ENCODE measurements at places on chromosomes 4 and X.
A peak's percentile ranks its signal among the peaks of the same experiment; 100 is the strongest.

DNA sequence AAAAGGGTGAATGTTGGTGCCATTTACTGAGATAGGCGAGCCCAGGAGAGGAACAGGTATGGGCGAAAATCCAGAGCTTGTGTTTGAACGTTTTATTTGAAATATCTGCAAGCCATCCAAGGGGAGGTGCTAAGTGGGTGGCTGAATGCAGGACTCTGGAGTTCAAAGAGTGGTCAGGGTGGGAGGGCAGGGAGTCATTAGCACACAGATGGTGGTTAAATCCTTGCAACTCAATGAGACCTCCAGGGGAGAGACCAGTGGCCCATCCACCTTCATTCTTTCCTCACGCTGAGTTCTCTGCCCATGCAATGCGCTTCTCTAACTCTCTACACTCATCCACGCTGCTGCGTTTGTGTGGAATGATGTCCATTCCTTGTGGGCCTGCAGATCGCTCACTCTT is 101.1 kb downstream of the VCX3B start:
- DNase-seq = no peak

DNA sequence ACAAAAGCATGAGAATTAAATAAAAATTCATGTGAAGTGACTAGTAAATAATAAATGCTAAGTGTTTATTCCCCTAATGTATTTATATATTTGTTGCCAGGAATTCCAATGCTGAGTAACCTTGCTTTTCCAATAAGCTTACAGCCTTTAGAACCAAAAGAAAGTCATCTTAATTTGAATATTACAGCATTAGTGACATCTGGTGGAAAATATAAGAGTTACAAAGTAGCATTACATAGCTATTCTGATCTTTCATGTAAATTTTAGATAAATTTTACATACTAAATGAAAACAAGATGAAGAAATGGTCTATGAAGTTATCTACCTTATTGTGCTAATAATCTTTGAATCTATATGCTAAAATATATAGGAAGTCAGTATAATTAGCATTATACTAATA is 10.4 kb downstream of the MAD2L1 start:
- DNase-seq = no peak

- no peak for DNase-seq
Observed at GRCh38 chr4:174045381-174045780, 238.1 kb downstream of the FBXO8 start.

- peak; percentile 66 for DNase-seq
Observed at GRCh38 chr4:42397635-42398170, 415 bp downstream of the SHISA3 start.

GRCh38 chr4:12379191-12379590 is 950.5 kb upstream of the HS3ST1 start:
- no peak for DNase-seq

GRCh38 chrX:54495814-54496516 is at the start of gene FGD1:
Gene FGD1, minus strand, starts transcription at chrX:54496234. Its CDS starts 802 bp downstream, at chrX:54495432.
- peak; percentile 69 for DNase-seq

GRCh38 chr4:52051615-52052474 is 741 bp downstream of the SPATA18 start:
- DNase-seq = no peak

- DNase-seq = no peak
Observed at GRCh38 chr4:48333587-48333986, 7.7 kb upstream of the SLAIN2 start.

DNA sequence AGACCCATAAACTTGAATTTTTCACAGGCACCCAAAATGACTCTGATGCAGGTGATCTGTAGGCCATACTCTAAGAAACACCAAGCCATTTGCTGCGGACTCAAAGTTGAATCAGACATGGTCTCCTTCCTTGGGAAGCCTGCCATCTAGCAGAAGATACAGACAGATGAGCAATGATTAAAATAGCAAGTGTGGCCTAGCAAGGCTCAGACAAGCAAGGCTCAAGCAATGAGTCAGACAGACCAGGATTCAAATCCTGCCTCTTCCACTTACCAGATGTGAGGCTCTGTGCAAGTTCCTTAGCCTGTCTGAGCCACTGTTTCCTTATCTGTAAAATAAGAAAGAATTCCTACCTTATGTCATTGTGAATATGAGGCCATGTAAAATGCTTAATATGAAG is 2.3 kb downstream of the CCDC149 start:
- DNase-seq = no peak

DNA sequence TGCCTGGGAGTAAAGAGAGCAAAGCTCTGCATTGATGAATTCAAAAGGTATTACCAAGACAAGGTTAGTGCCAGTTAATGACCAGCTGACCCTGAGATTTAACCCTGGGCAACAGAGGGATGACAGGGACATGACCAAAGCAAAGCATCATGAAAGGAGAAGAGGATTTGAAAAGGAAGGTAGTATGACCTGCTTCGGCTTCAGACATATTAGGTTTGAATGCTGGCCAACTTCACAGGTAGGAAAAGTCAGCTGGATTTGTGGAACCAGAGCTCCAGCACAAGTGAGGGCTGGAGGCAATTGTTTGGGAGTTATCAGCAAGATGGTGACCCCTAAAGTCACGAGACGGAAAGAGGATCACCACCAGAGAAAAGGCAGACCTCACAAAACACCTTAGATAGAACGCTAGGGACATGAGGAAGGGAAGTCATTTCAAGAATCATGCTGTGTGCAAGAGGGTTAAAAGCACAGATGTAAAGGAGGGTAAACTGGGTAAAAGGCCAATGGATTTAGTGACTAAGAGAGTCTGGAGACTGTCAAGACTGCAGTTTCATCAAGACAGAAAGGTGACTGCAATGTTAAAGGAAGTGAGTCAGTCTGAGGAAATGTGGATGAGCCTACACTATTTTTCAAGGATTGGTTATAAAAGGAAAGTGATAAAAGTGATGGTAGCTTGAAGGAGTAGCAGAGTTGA is 45.6 kb downstream of the SH3RF1 start:
- no peak for DNase-seq

GRCh38 chrX:101062176-101062575 is 10.3 kb upstream of the TRMT2B start:
- DNase-seq = no peak

- no peak for DNase-seq
Observed at GRCh38 chr4:54189140-54189539, 40.0 kb upstream of the PDGFRA start.

DNA sequence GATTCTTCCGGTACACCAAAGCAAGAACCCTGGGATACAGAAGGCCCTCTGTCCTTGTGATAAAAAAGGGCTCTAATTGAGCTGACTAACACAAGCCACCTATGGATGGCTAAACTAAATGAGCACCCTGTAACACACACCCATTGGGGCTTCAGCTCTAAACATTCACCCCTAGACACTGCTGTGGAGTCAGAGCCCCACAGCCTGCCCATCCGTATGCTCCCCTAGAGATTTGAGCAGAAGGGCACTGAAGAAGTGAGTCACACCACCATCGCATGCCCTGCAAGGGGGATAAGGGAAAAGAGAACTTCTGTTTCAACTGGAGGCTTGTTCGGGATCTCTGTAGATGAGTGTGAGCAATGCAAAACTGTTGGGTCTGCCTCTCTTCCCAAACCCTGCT is 545.2 kb downstream of the KCTD8 start:
- no peak for DNase-seq

DNA sequence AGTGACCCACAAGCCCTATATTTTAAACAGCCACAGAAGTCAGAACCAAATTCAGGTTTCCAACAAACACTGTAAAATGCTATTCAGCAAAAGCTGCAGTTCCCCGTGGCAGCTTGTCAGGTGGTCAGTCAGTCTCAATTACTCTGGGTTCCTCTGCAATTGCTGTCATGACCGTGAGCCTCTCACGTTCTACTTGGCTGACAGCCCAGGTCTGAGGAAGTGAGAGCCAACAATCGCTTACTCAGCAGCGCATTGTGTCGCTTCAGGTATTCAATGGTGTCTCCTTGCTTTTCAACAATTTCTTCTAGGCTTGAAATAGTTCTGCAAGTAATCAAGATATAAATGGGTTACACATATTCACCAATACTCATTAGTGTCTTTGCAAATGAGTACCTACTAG is 25.8 kb downstream of the TRIM75 start:
- peak; percentile 19 for DNase-seq

DNA sequence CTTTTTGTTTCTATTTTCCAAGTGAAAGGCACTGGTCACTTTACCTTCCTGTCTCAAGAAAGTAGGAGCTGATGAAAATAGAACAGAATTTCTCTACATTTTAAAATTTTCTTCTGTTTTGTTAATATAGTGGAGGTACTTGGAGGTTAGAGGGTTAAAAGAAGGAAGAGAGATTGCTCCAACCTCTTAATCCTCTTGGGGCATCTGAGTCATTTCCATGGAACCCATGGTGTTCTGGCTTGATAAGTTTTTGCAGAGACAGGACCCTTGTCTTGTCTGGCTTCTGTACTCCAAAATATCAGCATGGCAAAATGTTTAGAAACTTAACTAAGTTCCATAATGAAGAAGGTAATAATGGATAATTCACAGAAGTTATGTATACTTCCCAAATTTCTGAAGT is 727.2 kb downstream of the C4orf33 start:
- DNase-seq = no peak

DNA sequence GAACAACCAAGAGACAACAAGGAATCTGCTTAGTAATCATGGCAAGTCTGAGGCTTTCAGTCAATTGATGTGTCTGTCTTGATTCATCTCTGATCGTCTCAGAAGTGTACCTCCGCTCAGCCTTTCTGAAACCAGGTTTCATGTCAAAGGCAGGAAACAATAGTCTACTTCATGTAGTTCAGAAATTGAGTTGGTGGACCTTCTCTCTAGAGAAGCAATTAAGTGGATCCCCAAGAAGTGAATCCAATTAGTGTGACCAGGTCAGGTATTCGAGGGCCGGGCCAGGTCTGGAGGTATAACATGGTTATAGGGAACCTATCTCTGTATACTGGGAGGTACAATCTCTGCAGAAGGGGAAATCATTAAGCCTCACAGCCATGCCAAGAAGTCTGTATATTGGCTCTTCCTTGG is 32.0 kb downstream of the DAPP1 start:
- no peak for DNase-seq

- no peak for DNase-seq
Observed at GRCh38 chr4:124325690-124326089, 386.8 kb downstream of the ANKRD50 start.

GRCh38 chrX:107102980-107103379 is 15.6 kb downstream of the RBM41 start:
- DNase-seq = peak; percentile 18

GRCh38 chr4:88573995-88574394 is 18.3 kb upstream of the HERC3 start:
- no peak for DNase-seq

DNA sequence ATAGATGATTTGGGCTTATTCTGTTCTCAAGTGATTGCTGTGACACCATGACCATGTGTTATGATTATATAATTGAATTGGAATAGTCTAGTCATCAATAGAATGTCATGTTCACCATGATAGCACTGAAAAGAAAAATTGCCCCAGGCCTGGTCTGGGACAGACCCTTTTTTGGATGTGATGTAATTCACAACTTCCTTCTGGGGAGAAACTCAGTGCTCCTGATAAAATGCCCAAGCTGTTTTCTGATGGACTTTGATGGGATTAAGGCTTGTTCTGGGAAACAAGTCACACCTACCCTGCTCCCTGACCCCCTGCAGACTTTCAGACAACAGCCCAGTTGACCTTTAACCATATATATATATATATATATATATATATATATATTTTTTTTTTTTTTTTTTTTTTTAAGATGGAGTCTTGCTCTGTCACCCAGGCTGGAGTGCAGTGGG is 65.3 kb downstream of the RHOH start:
- DNase-seq = no peak

GRCh38 chrX:33053001-33053400 is 158.3 kb downstream of the DMD start:
- no peak for DNase-seq

GRCh38 chrX:105314458-105314857 is 94.0 kb upstream of the TEX13A start:
- DNase-seq = no peak

GRCh38 chrX:38796946-38797345 is 4.3 kb upstream of the MID1IP1 start:
- DNase-seq = no peak

DNA sequence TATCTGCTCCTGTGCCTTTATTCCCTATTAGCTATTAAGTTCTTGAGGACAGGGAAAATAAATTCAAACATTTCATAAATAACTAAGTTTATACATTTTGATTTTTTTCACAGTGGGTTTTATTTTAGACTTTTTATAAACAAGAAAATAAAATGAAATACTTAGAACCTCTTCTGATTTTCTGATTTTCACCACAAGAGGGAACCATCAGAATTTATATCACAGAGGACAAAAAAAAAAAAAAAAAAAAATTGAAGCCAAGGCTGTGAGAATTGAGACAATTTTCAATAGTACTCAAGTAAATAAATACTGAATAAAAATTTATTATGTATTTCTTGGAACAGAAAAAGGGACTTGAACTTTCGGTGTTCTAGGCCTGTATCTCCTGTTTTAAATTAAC is 288.1 kb downstream of the SH3BGRL start:
- peak; percentile 38 for DNase-seq

- peak; percentile 99 for DNase-seq
Observed at GRCh38 chrX:12955882-12956703, 18.8 kb upstream of the TMSB4X start.

- peak; percentile 31 for DNase-seq
Observed at GRCh38 chr4:118950224-118950623, 61.6 kb downstream of the SYNPO2 start.

GRCh38 chr4:73036123-73036522 is 33.4 kb downstream of the COX18 start:
- DNase-seq = no peak

DNA sequence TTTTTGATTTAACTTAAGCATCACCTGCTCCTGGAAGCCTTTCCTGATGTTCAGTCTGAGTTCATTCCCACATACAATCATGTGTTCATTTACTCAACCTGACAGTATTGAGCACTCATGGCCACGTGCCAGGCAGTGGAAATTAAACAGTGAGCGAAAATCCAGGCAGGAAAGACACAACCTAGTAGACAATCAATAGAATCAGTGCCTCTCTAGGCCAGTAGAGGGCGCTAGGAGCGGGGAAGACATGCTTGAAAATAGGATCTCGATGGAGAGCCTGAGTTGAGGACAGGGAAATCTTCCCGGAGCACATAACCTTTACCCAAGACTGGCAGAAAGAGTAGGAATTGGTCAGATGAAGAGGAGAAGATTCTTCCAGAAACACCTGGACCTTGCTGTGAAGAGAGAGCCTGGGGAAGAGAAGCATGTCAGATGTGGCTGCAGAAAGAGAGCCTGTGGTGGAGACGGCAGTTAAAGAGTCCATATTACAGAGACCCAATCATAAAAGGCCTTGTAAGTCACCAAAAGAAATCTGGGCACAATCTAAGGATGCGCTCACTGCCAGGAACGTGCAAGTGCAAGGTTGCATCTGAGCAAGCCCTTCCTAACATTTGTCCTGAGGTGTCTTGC is 103.5 kb downstream of the LDB2 start:
- peak; percentile 43 for DNase-seq

Measured in KBM-7 (cell line).